ENCODE measurements at places on chromosomes 2 and 18.

DNA sequence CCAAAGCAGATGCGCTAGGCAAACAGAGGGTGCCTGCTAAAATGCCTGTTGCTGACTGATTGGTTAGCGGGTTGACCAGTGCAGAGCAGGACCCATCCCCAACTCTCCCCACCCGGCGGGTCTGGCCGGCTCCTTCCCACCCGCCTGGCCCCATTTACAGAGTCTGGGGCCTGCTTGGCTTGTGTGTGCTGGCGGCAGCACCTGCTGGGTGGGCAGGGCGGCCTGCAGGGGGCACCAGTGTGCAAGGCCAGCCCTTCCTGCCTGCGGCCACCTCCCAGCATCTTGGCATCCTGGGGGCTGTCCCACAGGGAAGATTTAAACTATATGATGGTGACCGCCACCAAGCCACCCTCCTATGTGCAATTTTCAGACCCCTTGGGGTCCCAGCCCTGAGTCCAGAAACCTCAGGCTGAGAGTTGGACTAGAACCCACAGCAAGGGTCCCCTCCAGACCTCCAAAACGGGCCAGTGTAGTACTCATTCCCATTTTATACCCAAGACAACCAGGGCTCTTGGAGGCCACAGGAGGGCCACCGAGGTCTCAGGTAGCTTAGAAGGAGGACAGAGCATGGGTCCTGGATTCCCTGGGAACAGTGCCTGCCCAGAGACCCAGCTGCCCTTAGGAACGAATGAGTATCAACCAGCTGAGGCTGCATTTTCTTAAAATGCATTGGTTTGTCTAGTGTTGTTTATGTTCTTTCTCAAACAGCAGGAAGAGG, 173.6 kb downstream of the SMAD7 start:
- peak; percentile 16 for DNase-seq

GRCh38 chr2:173866874-173867618, 98.1 kb downstream of the SP3 start:
- no peak for DNase-seq

DNA sequence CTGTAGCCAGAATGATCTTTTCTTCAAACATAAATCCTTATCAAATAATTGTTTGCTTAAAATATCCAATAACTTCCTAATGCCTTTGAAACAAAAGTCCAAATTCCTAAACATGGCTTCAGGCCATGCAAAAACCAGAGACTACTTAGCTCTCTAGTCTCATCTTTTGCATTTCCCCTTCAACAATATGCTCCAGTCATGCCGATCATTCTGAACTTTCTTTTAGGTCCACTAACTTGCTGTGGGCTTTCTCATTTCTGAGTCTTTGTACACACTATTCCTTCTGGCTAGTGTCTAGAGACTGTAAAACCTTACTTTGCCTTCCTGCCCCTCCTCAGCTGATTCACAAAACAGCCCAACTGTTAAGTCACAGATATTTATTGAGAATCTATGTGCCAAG, 51.5 kb downstream of the VIL1 start:
- DNase-seq: no peak

- no peak for DNase-seq
These were observed 493.2 kb downstream of the ZEB2 start for GRCh38 chr2:144026753-144027152.

DNA sequence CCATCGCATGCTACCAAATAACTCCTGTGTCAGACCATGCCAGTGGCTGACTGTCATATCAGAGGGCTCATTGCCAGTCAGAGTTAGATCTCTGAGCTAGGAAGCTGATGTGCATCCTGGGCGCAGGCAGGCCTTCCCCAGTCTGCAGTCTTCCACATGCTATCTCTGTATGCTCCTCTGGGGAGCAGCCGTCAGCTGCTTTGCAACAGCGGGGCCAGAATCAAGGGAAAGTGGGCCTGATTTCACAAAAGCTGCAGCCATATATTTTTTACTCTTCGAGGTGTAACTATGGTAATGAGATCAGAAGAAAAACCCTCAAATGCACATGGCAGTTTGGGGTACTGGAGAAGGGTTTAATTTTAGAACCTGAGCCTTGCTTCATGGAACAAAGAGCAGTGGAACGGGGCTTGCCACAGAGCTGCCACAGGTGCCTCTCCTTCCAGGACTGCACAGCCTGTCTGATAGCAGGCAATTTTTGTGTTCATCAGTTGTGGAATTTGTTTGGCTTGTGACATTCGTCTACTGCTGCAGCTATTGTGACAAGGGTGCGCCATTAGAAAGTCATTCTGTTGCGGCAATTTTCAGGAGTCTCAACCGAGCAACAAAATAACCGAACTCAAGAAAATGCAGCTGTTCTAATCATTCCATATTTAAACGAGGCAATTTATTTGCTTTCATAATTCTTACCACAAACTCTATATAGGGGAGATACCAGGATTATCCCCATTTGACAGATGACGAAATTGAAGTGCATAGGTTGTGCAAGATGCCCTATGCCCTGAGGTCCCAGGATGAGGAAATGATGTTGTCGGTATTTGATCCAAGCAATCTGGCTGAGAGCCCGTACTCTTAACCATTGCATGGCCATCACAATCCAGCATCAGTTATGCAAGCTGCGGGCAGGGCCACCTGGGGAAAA, 109.6 kb upstream of the CYRIA start:
- DNase-seq: no peak

DNA sequence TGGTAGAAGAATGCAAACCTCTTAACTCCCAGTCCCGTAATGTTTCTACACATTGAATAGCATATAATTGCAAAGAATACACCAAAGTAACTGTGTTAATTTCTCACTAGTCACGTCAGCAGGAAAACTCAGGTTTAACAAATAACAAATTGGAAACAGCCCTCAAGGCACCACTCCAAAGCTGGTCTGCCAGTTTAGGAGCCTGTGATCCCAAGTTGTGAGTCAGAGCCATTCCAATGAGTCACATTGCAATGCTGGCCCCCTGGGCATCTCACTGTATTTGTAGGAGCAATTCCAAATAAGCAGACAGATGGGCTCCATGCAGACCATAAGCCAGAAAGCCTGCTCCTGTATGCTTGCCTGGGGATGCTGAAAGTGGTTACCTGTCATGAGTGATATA, 143.2 kb upstream of the SETBP1 start:
- DNase-seq: peak; percentile 20

GRCh38 chr2:179551539-179552045, 287.0 kb upstream of the SESTD1 start:
- DNase-seq: no peak

GRCh38 chr2:218701806-218702205, 8.8 kb upstream of the TTLL4 start:
- no peak for DNase-seq

GRCh38 chr18:59208602-59209125, 11.3 kb upstream of the GRP start:
- DNase-seq: no peak

DNA sequence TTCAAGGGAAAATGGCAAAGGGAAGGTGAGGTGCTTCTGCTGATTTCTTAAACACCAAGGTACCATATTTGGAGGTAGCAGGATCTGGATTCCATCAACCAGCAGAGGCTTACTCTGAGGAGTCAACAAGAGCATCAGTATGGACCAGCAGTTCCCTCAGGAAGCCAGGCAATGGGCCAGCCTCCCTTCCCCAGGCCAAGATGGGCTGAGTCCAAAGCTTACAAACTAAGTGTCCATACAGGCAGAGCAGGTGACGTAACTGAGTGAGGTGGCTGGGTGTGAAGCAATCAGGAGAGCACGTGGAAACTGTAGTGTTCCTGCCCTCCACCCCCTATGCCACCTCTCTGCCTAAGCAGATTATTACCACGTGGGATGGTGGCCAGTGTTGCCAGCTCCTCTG, 134.2 kb upstream of the HNRNPA3 start:
- DNase-seq: no peak

DNA sequence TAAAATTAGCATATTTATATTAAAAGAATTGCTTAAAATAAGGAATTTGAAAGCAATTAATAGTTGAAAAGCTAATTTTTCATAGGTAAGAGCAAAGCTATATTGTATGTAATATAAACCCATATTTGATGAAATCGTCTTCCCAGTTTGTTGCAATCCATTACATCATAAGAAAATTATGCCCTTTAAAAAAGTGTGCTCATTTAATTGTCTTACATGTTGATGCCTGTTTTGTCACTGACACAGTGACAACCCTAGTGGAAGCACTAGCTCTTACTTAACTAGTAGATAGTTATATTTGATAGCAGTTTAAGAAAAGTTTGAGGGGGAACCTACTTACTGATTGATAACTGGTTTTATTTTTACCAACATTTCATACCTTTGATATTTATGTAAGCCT, 30.0 kb upstream of the IL18RAP start:
- no peak for DNase-seq

DNA sequence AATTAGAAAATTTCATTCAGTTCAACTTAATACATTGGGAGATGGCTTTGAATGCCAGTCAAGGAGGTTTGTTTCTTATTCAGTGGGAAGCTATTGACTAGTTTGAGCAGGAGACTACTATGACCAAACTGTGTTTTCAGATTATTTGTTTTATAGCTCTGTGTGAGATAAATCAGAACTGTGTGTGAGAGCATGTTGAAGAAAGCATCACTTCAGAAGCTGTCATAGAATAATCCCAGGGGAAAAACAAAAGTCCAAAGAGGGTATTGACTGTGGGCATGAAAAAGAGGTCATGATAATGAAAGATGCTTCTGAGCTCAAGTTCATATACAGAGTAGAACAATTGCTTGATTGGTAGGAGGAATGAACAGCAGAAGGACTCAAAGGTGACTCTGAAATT, 160.6 kb downstream of the MAP2 start:
- no peak for DNase-seq

- peak; percentile 40 for DNase-seq
These were observed 9.1 kb upstream of the MYO5B start for GRCh38 chr18:50203801-50204604.

- no peak for DNase-seq
These were observed 1195.7 kb upstream of the ZEB2 start for GRCh38 chr2:145715601-145716000.

GRCh38 chr2:163723348-163723747, 12.5 kb downstream of the FIGN start:
- no peak for DNase-seq

DNA sequence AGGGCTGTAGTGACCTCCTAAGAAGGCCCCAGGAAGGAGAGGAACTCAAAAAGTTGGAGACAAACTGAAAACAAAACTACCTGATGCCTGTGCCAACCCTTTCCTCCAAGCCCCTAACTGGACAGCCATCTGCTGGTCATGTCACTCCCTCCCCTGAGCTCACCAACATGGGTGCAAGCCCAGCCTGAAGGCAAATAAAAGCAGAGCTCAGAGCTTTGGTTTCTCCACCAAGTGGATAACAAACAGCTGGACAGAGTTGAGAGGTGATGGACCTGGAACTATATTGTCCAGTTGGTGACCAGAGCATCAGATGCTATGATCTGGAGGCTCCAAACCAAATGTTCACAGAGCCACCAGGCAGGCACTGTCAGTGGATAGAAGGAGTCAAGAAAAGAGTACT, 34.6 kb upstream of the MAL start:
- no peak for DNase-seq

GRCh38 chr2:153509133-153509532, 30.6 kb upstream of the RPRM start:
- DNase-seq: no peak

DNA sequence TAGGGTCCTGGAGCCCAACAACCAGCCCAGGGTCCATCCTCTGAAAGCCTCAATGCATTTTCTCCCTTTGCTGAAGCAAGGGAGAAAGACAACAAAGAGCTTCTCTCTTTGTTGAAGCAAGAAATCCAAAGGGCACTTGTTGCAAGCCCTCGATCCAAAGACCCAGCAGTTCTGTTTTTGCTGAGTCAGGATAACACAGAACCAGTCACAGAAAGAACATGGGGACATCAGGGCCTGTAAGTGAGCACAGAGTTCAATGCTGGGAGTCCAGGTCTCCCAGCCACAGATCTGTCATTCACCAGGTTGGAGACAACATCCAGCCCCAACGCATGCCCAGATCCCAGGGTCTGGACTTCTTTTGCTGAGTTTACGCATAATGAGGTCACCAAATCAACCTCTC, 315.8 kb upstream of the KLHL29 start:
- DNase-seq: no peak

GRCh38 chr2:151405376-151405775, 4.3 kb upstream of the RIF1 start:
- no peak for DNase-seq

- DNase-seq: no peak
These were observed 38.0 kb upstream of the SLC16A14 start for GRCh38 chr2:230106771-230107170.

DNA sequence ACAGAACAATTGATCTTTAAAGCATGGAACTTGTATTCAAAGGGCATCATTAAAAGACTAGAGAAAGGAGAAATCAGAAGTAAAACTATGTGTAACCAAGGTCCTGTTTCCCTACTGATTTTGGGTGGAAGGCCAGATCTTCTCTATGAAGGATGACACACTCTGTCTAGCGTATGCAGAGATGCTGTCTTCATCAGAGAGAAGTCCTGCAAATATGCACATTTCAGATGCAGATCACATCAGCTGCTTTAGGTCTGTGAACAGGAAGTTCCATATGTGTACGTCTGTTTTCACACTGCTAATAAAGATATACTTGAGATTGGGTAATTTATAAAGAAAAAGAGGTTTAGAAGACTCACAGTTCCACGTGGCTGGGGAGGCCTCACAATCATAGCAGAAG, 857.3 kb downstream of the CNTNAP5 start:
- no peak for DNase-seq

- DNase-seq: no peak
These were observed 1259.5 kb upstream of the CDH2 start for GRCh38 chr18:29436459-29436858.

- DNase-seq: peak; percentile 54
These were observed 114.5 kb downstream of the INSIG2 start for GRCh38 chr2:118202707-118203303.

- no peak for DNase-seq
These were observed 22.6 kb upstream of the ID2 start for GRCh38 chr2:8659092-8659734.

DNA sequence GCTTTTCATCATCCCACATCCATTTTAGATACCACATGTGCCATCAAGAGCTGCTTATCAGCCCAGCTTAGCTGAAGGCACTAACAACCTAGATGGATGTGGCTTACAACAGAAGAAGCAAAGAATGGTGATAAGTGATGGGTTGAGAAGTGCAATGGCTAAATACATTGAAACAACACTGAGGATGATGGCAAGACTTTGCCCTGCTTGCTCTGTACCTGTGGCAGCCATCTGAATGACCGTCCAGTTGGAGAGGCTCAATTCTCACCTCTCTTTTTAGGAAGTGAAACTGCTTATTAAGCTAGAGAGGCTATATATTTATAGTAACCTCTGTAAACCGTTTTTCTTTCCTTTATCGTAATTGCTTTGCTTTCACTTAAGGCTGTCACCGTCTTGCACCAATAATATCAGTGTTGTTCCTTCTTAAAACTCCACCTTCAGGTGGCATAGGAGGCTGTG, 5.7 kb downstream of the GPATCH11 start:
- DNase-seq: no peak
